ENCODE measurements at places on chromosomes 12 and 14.

DNA sequence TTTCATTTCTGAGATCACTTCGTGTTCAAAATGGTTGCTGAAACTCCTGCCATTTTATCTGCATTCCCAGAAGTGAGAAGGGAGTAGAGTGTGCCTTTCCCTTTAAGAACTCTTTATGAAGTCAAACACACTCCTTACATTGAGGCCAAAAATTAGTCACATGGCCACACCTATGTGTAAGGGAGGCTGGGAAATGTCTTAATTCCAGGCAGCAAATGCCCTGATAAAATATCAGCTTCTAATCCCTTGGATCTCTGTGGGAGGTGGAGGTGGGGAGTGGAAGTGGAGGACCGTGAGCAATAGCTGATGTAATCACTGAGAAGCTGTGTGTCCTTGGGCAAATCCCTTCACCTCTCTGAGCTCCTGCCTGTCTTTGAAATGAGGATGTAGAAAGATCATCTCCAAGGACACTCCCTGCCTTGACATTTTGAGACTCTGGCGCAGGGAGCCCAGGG is 22.7 kb upstream of the ANKRD9 start:
- no peak for DNase-seq

GRCh38 chr12:123151457-123152454 is 866 bp upstream of the PITPNM2 start:
- DNase-seq = no peak

- no peak for DNase-seq
Measured at GRCh38 chr12:119373001-119373400, 38.5 kb downstream of the CCDC60 start.

GRCh38 chr14:87411370-87411769 is 581.6 kb downstream of the GALC start:
- no peak for DNase-seq

DNA sequence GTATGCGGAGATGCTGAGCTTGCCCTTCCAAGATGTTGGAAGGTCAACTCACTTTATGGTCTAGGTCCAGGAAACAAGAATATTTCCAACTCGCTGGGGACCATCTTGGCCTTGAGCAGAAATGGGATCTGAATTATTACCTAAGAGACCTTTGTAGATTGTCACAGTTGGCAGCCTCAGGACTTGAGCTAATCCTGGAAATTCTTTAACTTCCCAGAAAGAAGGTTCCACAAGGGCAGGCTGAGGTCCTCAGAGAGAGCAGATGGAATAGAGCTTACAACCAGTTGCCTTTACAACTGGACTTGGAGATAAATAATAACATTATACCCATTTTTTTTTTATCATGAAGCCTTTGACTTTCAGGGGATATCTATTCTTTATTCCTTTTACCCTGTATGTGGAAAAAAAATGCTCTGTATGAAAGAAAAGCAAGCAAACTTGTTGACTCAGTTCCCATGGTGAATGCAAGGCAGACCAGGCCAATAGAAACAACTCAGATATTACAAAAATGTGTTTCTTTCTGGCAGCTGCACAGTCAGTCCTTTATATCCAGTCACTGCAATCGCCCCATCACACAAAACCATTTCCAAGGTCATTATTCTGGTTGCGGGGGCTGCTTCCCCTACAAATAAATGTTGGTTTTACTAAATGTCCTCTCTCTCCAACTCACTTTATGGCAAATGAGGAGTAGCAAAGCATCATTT is 401.4 kb downstream of the ZFP36L1 start:
- no peak for DNase-seq

GRCh38 chr14:71487449-71487848 is 444.8 kb upstream of the RGS6 start:
- DNase-seq = no peak

- DNase-seq = no peak
Measured at GRCh38 chr14:54040846-54041245, 84.2 kb upstream of the BMP4 start.

Data from activated CD8-positive, alpha-beta memory T cell treated with anti-CD3 and anti-CD28 coated beads for 24 hours (primary cell).